Upper lobe of right lung (tissue), 1 donor: ENCODE measurements at places on chromosomes 5 and 9.

GRCh38 chr5:151034422-151035379 is 14.3 kb downstream of the GPX3 start:
- no peak for DNase-seq

DNA sequence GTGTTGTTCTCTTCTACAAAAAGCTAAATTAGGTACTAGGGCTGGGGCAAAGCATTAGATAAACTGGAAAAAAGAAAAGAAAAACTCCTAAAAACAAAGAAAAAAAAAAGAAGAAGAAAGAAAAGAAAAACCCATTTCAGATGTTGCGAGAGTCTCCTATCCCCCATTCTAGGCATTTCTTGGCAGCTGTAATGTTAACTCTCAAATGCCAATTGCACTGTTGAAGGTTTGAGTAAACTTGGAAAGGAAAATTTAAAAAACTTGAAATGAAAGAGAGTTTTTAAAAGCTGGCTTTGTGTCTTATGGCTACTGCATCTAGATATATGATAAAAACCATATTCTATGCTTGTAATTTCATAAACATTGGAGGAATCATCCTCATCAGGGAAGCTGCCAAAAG is 34.6 kb upstream of the CTSV start:
- DNase-seq, result no peak

GRCh38 chr5:76789991-76790581 is 28.7 kb upstream of the F2RL1 start:
- no peak for DNase-seq

DNA sequence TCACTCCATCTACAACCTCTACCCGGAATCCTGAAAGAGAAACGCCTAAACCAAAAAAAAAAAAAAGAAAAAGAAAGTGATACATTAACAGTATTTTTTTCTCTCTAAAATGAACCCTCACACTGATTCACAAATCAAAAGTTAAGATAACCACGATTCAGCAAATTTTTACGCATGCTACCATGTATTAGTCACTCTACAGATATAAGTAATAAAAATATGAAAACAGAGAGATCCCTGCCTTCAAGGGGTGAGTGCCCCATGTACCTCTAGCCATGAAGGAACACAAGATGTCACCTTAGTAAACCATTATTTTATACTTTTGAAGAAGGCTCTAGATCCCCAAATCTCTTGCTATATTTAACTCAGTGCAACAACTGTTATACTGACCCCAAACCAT is 33.4 kb downstream of the CEMIP2 start:
- DNase-seq, result no peak

- DNase-seq, result peak; percentile 41
Measured at GRCh38 chr9:124343533-124344290, 71.5 kb downstream of the PSMB7 start.
